Hepatocyte (in vitro differentiated cells): ENCODE measurements at places on chromosomes 11 and 22. TPM values are rescaled to one million over a fixed set of nuclear protein-coding genes. Genes with fewer than 3 reads are reported as not detected.
A peak's percentile ranks its signal among the peaks of the same experiment; 100 is the strongest.

Gene ACRV1
- not detected in 2 replicates for total RNA-seq

Gene RAG2
- total RNA-seq, result not detected in 2 replicates

Gene C11orf52
- total RNA-seq, result 8.7 and 14.8 TPM in 2 replicates

GRCh38 chr22:45224988-45225731, 15.5 kb downstream of the KIAA0930 start:
- no peak overlapping the region for H3K27ac ChIP-seq
- H3K27me3 ChIP-seq, result no peaks in the 10 kb centered on the region
- peaks cover 6% of the 10 kb centered on the region for H3K4me1 ChIP-seq
- peak; percentile 3 for DNase-seq
- no peaks in the 10 kb centered on the region for H3K36me3 ChIP-seq
- no peak overlapping the region for H3K4me3 ChIP-seq

DNA sequence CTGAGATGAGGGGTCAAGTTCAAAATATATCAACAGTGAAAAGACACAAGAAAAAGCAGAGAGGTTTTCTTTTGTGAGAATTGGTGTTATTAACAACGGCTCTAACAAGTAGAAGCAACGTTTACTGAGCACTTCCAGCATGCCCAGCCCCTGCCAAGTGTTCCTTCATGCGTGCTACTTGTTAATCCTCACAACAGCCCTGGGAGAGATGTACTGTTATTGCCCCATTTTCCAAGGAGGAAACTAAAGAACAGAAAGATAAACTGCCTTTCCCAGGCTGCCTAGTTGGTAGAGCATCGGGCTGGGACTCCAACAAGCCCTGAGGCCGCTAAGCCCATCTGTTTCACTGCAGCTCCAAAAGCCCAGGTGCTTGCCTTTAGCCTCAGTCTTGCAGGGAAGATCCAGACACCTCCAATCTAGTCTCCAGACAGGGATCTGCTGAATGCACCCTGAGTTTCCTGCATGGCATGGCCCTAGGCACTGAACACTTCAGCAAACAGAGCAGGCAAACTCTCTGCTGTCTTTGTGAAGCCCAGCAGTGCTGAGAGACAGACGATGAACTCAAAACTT, 25.5 kb downstream of the SPATA19 start:
- H3K36me3 ChIP-seq, result no peaks in the 10 kb centered on the region
- no peak for DNase-seq
- H3K27ac ChIP-seq, result no peak overlapping the region
- H3K27me3 ChIP-seq, result peaks cover 27% of the 10 kb centered on the region

GRCh38 chr11:62103986-62104385, 19.8 kb upstream of the INCENP start:
- no peak overlapping the region for H3K27ac ChIP-seq
- DNase-seq, result no peak
- no peaks in the 10 kb centered on the region for H3K27me3 ChIP-seq
- no peak overlapping the region for H3K4me3 ChIP-seq
